ENCODE measurements at places on chromosomes 5 and 9. TPM values are rescaled to one million over a fixed set of nuclear protein-coding genes. Genes with fewer than 3 reads are reported as not detected.
A peak's percentile ranks its signal among the peaks of the same experiment; 100 is the strongest.

PJA2 gene
- 95.3 TPM for total RNA-seq

PRRT1B gene
- not detected for total RNA-seq

TRIP13 gene
- total RNA-seq: 19.5 TPM

PRELID2 gene
- 0.76 TPM for total RNA-seq

EXD3 gene
- 11.6 TPM for total RNA-seq

DNA sequence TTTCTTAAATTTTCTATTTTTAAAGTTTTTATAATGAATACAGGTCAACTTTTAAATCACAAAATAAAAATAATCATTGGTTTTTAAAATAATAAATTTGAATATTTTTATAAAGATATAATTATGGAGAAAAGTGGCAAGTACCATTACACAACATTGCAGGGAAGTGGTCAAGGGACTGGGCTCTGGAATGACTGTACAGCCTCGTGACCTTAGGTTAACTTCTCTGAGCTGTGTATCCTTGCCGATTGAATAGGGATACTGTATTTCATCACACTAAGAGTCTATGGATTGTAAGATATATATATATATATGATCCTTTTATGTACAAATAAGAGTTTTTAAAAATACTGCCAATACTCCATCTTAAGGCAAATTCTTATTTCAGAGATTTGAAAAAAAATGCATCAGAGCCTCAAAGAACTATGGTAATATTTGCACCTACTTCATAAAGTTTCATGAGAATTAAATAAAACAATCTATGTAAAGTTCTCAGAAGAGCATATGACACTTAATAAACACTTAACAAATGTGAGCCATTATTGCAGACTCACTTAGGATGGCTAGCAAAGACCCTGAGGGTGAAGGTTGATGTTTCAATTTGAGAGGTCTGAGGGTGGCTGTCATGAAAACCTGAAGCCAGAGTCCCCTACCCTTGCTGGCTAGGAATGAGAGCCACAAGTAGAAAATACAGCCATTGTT is 136.5 kb downstream of the CCDC192 start:
- no peak overlapping the region for H3K27ac ChIP-seq
- no peak overlapping the region for H3K4me3 ChIP-seq
- H3K36me3 ChIP-seq: no peaks in the 10 kb centered on the region
- DNase-seq: no peak
- H3K4me1 ChIP-seq: peaks cover 3% of the 10 kb centered on the region

DNA sequence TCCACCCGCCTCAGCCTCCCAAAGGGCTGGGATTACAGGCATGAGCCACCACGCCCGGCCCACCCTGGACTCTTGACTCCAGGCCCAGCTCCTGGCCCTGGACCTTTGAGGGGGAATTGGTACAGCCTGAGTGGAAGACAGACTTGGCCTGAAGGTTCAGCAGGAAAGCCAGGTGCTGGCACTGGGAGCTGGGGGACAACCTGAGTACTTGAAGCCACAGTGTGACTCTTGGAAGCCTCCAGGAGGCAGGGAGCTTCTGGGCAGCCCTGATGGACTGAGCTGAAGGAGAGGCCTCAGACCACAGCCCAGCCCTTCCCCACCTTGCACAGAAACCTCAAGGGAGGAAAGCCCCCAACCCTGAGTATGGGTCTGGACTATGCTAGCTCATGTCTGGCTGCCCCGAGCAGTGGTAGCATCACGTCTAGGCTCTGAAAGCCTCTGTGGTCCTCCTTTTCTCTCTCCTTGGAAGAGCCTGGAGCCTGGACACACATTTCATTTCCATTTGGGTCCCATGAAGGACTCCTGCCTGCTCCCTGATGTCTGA is 54.1 kb downstream of the RASGEF1C start:
- DNase-seq: no peak
- no peak overlapping the region for H3K4me3 ChIP-seq
- no peaks in the 10 kb centered on the region for H3K36me3 ChIP-seq
- H3K27ac ChIP-seq: no peak overlapping the region

DNA sequence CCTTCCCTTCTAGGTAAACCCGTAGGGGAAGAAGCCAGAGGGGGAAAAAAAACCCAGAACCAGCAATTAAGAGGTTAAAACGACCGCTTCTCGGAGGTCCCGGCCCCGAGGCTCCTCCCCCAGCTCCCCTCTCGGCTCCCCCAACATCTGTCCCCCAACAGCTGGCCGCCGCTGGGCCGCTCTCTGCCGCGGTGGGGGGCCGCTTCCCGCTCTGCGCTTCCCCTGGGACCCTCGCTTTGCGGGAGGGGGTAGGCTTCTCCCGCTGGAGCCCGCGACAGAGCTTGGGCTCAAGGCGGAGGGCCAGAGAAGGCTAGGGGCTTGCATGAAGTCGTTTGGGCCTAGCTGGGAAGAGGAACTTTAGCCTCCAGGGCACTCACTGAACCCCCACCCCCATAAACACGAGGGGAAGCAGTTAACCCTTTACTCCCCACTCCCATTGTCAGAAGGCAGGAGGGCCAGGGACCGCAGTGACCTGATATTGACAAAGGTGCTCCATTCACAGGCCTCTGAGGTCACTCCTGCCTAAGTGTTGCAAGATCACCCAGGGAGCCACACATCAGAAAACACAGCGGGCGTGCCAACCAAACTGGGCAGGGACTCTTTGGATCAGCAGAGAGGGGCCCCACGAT is 7.5 kb downstream of the LHX6 start:
- peaks cover 98% of the 10 kb centered on the region for H3K27me3 ChIP-seq
- no peak overlapping the region for H3K4me3 ChIP-seq
- H3K36me3 ChIP-seq: no peaks in the 10 kb centered on the region
- H3K27ac ChIP-seq: no peak overlapping the region
- peaks cover 7% of the 10 kb centered on the region for H3K4me1 ChIP-seq

DNA sequence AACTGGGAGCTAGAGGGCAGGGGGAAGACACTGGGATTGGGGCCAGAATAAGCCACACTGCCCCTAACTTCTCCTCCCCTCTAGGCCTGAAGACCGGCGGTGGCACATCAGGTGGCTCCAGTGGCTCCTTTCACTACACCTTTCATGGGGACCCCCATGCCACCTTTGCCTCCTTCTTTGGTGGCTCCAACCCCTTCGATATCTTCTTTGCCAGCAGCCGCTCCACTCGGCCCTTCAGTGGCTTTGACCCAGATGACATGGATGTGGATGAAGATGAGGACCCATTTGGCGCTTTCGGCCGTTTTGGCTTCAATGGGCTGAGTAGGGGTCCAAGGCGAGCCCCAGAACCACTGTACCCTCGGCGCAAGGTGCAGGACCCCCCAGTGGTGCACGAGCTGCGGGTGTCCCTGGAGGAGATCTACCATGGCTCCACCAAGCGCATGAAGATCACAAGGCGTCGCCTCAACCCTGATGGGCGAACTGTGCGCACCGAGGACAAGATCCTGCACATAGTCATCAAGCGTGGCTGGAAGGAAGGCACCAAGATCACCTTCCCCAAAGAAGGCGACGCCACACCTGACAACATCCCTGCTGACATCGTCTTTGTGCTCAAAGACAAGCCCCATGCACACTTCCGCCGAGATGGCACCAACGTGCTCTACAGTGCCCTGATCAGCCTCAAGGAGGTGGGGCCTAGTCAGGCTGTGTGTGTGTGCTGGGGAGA is 6.8 kb downstream of the DNAJB5 start:
- H3K27ac ChIP-seq: peak overlapping the region; percentile 96
- no peak for DNase-seq
- peaks cover 60% of the 10 kb centered on the region for H3K4me1 ChIP-seq
- H3K4me3 ChIP-seq: no peak overlapping the region
- no peaks in the 10 kb centered on the region for H3K27me3 ChIP-seq

DNA sequence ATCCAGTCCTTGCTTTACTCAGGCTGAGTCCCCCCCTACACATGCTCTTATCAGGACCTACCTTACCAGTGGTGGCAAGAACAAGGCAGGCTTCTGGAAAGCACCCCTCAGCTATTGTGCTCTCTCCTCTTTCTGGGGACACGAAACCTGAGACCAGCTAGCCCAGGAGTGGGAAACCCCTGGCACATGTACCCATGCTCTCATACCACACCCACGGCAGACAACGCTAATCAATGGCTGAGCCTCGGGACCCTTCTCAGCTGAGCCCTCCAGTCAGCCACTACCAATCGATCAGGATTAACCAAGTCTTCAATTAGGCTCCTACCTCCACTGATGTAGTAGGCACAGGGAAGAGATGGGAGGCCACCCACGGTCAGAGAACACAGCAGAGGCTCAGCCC is 65.1 kb downstream of the VAV2 start:
- no peak overlapping the region for H3K4me3 ChIP-seq
- H3K36me3 ChIP-seq: no peaks in the 10 kb centered on the region
- no peaks in the 10 kb centered on the region for H3K4me1 ChIP-seq
- no peak overlapping the region for H3K27ac ChIP-seq
- DNase-seq: no peak
- no peaks in the 10 kb centered on the region for H3K27me3 ChIP-seq

PCDHB6 gene
- total RNA-seq: 0.22 TPM

GRCh38 chr5:142904416-142904815 is 134.2 kb downstream of the ARHGAP26 start:
- no peak for DNase-seq
- peaks cover 11% of the 10 kb centered on the region for H3K4me1 ChIP-seq
- H3K27me3 ChIP-seq: no peaks in the 10 kb centered on the region
- H3K27ac ChIP-seq: no peak overlapping the region

- no peaks in the 10 kb centered on the region for H3K36me3 ChIP-seq
- DNase-seq: no peak
- 0 out of 2 replicates have a peak, but pooled peaks cover 15% of the 10 kb centered on the region for H3K27me3 ChIP-seq
- H3K27ac ChIP-seq: no peak overlapping the region
- H3K4me3 ChIP-seq: no peak overlapping the region
Measured at GRCh38 chr5:146313027-146313426, 25.6 kb upstream of the POU4F3 start.

DBH gene
- not detected for total RNA-seq

PCDHGB6 gene
- 1.9 TPM for total RNA-seq

- no peak for DNase-seq
- no peaks in the 10 kb centered on the region for H3K27me3 ChIP-seq
- H3K27ac ChIP-seq: no peak within 1 kb of the TSS
- H3K4me3 ChIP-seq: no peak within 1 kb of the TSS
- H3K36me3 ChIP-seq: no peaks in the 10 kb centered on the region
Measured at GRCh38 chr5:157108976-157109375, at the start of gene HAVCR2. Gene HAVCR2, minus strand, starts transcription at chr5:157109044. Its CDS starts 61 bp downstream, at chr5:157108983.

KIF12 gene
- total RNA-seq: not detected

AFAP1L1 gene
- total RNA-seq: 0.38 TPM

- H3K27me3 ChIP-seq: no peaks in the 10 kb centered on the region
- no peak overlapping the region for H3K4me3 ChIP-seq
- H3K36me3 ChIP-seq: peaks cover 95% of the 10 kb centered on the region
- no peak for DNase-seq
- H3K27ac ChIP-seq: no peak overlapping the region
Measured at GRCh38 chr5:14374100-14374499, 207.5 kb upstream of the OTULINL start.

DNA sequence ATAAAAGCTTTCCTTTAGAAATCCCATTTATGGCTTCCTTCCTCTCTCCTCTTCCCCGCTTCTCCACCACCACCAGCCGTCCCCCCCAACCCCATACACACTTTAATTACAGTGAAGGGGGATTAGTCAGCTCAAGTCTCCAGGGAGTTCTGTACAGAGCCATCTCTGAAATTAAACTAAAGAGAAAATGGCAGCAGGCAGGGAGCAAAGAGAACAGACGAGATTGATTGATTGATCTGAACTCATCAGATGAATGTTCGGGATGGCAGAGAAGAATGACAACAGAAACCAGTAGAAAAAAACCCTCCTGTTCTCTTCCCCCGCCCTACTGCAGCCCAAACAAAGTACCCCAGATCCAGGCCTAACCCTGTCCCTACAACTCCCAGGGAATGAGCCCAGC is 241.7 kb upstream of the PANK3 start:
- no peaks in the 10 kb centered on the region for H3K36me3 ChIP-seq
- H3K27me3 ChIP-seq: no peaks in the 10 kb centered on the region
- H3K4me1 ChIP-seq: peaks cover 11% of the 10 kb centered on the region
- no peak for DNase-seq
- no peak overlapping the region for H3K4me3 ChIP-seq

All from GM23248 (cell line).